HT-29 (cell line): ENCODE measurements at places on chromosomes 6 and 20. TPM values are rescaled to one million over a fixed set of nuclear protein-coding genes. Genes with fewer than 3 reads are reported as not detected.

The TCP11 gene
- not detected in 2 replicates for total RNA-seq

The CDK19 gene
- total RNA-seq = 4.0 and 4.8 TPM in 2 replicates

- DNase-seq = peak; percentile 36
These were observed 127.5 kb downstream of the CDKAL1 start for GRCh38 chr6:20661721-20662120.

DNA sequence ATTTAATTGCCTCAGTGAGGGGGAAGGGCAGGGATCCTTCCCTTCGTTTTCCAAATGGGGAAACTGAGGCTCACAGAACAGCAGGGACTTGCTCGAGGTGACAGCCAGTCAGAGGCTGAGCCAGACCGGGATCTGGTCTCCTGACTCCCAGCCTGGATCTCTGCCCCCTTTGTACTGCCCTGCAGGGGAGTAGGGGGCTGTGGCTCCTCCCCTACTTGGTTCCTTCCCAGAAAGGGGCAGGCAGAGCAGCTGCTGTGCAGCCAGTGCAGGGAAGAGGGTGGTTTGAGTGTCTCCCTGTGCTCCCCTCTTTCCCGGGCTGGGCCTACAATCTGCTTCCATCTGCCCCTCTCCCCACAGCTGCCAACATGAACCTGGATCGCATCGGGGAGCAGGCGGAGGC lies 37.6 kb downstream of the UQCC2 start:
- no peak for DNase-seq

- DNase-seq = no peak
These were observed 35.8 kb downstream of the SLC2A4RG start for GRCh38 chr20:63775096-63775978.

DNA sequence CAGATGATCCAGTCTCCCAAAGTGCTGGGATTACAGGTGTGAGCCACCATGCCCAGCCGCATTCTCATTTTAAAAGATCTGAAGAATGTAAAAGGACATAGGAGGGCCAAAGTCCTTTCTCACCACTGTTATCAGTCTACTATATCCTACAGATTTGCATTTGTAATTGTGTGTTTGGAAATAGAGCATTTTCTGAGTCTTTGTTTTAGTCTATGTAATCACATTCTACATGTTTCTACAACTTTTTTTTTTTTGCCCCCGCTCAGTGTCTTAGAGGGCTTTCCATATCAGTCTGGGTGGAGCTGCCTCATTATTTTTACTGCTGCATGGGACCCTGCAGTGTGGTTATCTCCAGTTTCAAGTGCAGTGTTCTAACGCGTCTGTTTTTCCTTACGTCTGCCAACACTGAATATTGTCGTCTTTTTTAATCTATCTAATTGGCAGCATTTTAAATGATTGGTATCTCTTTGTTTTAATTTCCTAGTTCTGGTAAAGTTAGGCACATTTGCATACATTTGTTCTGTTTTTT lies 7.8 kb downstream of the CUL9 start:
- DNase-seq = no peak

- no peak for DNase-seq
These were observed 61.4 kb upstream of the UFL1 start for GRCh38 chr6:96460052-96460700.

- DNase-seq = no peak
These were observed 540.7 kb downstream of the BMP2 start for GRCh38 chr20:7308163-7308562.

GRCh38 chr6:112603726-112604125 lies 256.6 kb downstream of the RFPL4B start:
- DNase-seq = no peak

DNA sequence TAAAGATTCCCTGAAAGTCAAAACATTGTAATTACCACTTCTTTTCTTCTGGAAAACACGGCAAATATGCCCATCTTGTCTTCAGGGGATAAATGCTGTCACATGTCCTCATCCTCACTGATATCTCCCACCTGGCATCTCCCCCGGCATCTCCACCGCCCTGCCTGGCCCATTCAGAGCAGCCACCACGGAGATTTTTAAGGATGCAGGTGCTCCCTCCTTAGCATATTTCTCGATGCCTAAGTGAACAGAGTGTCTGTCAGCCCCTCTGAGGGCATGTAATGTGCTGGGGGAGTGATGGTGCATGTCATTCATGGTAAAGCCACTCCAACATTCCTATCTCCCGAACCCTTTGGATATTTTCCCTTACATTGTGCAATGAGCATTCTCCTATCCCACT lies 215.5 kb downstream of the PREX1 start:
- DNase-seq = no peak
